ENCODE measurements at places on chromosomes 5 and 9. TPM values are rescaled to one million over a fixed set of nuclear protein-coding genes. Genes with fewer than 3 reads are reported as not detected.

DNA sequence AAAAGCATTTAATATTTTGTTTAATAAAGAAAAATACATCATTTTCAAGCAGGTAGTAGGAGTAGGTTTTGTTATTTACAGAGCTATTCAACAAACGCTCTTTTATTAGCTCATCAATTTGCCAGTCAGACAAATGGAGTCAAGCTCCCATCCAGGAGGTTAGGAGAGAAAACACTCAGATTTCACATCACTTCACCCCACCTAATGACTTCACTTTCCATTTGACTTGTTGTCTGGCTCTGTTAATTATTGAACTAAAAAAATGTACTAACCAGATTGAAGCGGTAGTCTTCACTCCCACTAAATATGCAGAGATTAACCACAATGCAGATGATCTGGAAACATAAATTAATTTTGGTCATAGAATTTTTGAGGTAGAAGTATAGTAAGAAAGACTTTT is 193.6 kb upstream of the VCAN start:
- H3K4me3 ChIP-seq, result no peak overlapping the region
- H3K27ac ChIP-seq, result no peak overlapping the region
- H3K27me3 ChIP-seq, result no peaks in the 10 kb centered on the region
- no peak for DNase-seq
- no peaks in the 10 kb centered on the region for H3K36me3 ChIP-seq

CDKN2B gene
- 110 TPM for total RNA-seq

- no peak overlapping the region for H3K27ac ChIP-seq
- no peaks in the 10 kb centered on the region for H3K4me1 ChIP-seq
- no peaks in the 10 kb centered on the region for H3K36me3 ChIP-seq
- H3K4me3 ChIP-seq, result no peak overlapping the region
- no peak for DNase-seq
Observed at GRCh38 chr9:110691002-110691549, 22.5 kb downstream of the MUSK start.

DNA sequence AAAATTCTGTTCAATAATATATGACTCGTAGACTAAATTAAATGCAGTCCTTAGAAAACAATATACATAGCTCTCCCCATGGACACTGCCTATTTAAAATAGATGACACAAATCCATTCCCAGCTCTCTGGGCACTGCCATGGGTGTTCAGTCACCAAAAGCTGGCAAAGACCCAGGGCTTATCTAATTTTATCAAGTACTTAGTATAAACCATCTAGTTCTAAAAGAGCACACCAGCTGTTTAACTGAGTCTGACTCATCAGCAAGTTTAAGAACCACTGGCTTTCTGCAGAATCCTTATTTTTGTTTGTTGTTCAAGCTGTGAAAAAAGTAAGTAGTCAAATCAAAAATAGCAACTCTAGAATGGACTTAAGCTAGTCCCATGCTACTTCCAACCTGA is 107.6 kb downstream of the PLPP1 start:
- H3K4me3 ChIP-seq, result no peak overlapping the region
- H3K27ac ChIP-seq, result no peak overlapping the region
- no peaks in the 10 kb centered on the region for H3K4me1 ChIP-seq

- H3K4me3 ChIP-seq, result no peak overlapping the region
- H3K27me3 ChIP-seq, result peaks cover 46% of the 10 kb centered on the region
- no peak for DNase-seq
- H3K27ac ChIP-seq, result no peak overlapping the region
- H3K4me1 ChIP-seq, result peaks cover 43% of the 10 kb centered on the region
- H3K36me3 ChIP-seq, result no peaks in the 10 kb centered on the region
Observed at GRCh38 chr9:16312116-16312515, 558.4 kb downstream of the BNC2 start.

DNA sequence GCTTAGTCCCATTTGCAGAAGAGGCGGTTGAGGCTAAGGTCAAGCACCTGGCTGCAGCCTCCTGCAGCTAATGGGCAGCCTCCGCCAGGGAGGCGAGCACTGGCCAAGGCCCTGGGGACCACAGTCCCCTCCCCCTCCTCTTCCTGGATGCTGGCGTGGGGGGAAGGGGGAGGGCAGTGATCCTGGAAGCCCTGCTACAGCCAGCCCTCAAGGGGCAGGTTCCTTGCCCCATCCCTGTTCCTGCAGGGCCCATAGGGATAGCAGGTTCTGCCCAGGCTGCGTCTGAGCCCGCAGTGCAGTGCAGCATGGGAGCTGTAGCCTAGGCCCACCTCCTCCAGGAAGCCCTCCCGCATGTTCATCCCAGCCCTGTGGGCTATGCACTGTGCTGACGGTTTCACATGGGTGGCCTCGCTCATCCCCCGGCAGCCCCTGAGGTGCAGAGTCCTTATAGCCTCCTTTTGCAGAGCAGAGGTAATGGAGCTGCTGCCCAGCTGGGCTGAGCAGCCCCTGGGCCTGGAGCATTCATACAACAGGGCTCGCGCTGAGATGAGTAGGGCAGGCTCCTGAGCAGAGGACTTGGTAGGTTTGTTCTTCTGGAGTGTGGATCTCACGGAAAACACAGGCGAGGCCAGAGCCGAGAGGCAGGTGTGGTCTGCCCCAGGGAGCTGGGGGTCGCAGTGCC is 36.0 kb downstream of the KCNT1 start:
- no peak for DNase-seq
- H3K4me3 ChIP-seq, result no peak overlapping the region
- no peaks in the 10 kb centered on the region for H3K36me3 ChIP-seq

FBXL7 gene
- total RNA-seq, result 1.9 TPM

LCN9 gene
- not detected for total RNA-seq

GRCh38 chr5:88868468-88869068 is 14.4 kb downstream of the MEF2C start:
- H3K4me1 ChIP-seq, result no peaks in the 10 kb centered on the region
- no peak overlapping the region for H3K27ac ChIP-seq
- H3K36me3 ChIP-seq, result no peaks in the 10 kb centered on the region
- H3K27me3 ChIP-seq, result no peaks in the 10 kb centered on the region
- no peak overlapping the region for H3K4me3 ChIP-seq

- H3K36me3 ChIP-seq, result no peaks in the 10 kb centered on the region
- peak within 1 kb of the TSS; percentile 48 for H3K4me3 ChIP-seq
- peak; percentile 22 for DNase-seq
- H3K27ac ChIP-seq, result no peak within 1 kb of the TSS
- H3K4me1 ChIP-seq, result peaks cover 25% of the 10 kb centered on the region
- H3K27me3 ChIP-seq, result no peaks in the 10 kb centered on the region
Observed at GRCh38 chr9:68704814-68705530, at the start of gene PIP5K1B. Gene PIP5K1B (plus strand): TSS chr9:68705240. CDS start chr9:68822615, 117,375 bp downstream.

DNA sequence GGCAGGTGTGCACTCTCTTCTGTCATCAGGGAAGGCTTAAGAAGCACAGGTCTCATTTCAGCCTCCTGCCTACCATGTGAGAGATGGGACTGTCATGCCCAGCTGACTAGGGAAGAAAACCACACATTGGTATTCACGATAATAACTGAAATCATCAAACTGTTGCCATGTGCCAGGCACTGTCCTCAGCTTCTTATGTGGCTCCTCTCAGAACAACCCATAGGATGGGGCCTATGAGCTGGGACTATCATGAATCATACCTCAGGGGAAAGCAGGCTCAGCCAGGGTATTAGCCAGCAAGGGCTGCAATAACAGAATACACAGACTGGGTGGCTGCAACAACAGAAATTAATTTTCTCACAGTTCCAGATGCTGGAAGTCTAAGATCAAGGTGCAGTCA is 3.3 kb downstream of the AFAP1L1 start:
- no peak for DNase-seq
- peaks cover 64% of the 10 kb centered on the region for H3K4me1 ChIP-seq
- H3K36me3 ChIP-seq, result no peaks in the 10 kb centered on the region
- H3K27me3 ChIP-seq, result no peaks in the 10 kb centered on the region
- no peak overlapping the region for H3K27ac ChIP-seq

DNA sequence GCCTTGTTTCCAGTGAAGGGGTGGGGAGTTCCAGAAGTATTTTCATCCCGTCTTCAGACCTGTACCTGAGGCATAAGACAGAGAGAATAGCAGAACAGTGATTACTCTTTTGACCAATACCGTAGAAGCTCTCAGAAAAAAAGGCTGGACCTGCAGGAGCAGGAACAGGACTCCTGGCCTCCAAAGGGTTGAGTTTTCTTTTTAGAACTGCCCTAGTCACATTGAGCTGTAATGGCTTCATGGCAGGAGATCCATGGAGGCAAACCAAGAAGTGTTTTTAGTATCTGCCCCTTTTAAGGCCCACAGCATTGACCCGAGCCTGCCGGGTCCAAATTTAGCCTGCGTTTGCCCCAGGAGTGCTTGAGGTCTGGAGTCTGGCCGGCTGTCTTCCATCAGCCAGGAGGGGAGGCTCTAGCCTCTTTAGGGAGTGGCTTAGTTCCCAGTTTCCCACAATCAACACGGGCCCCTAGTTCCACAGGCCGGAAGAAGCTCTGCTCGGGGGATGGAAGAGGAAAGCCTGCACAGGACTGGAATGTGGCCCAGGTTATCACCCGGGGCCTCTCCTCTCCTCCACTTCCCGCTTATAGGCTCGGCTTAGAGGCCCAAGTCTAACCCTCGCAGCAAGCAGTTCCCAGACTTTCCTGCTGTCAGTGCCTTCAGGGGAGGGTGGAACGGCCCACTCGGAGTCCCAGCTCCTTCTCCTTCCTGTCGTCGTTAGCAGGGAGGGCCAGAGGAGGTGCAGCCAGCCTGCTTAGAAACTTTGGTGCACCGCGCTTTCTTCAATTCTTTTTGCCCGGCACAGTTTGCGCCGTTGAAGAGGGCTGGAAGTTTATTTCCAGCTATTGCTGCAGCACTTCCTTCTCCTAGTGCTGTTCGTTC is 80.7 kb downstream of the C9orf152 start:
- no peak overlapping the region for H3K4me3 ChIP-seq
- peak overlapping the region; percentile 83 for H3K27ac ChIP-seq
- no peak for DNase-seq
- peaks cover 76% of the 10 kb centered on the region for H3K4me1 ChIP-seq
- no peaks in the 10 kb centered on the region for H3K36me3 ChIP-seq

GRCh38 chr9:34331196-34331595 is 1.8 kb downstream of the NUDT2 start:
- no peak overlapping the region for H3K27ac ChIP-seq
- peaks cover 12% of the 10 kb centered on the region for H3K4me1 ChIP-seq
- H3K36me3 ChIP-seq, result peaks cover 7% of the 10 kb centered on the region
- H3K27me3 ChIP-seq, result no peaks in the 10 kb centered on the region
- DNase-seq, result no peak

Data from esophagus squamous epithelium (tissue), 5 donors.